A549 treated with CpdA at 1 μM for 4 hours (cell line): ENCODE measurements at places on chromosomes 1 and 21. TPM values are rescaled to one million over a fixed set of nuclear protein-coding genes. Genes with fewer than 3 reads are reported as not detected.

SYT2 gene
- total RNA-seq: 0.01 to 0.07 TPM (median 0.02 TPM) in 5 replicates

CRYBG2 gene
- 1.6 to 2.3 TPM (median 1.7 TPM) in 5 replicates for total RNA-seq

RIT1 gene
- 24.9 to 29.1 TPM (median 26.3 TPM) in 5 replicates for total RNA-seq

LAMB3 gene
- 20.1 to 24.5 TPM (median 21.1 TPM) in 5 replicates for total RNA-seq

RSPH1 gene
- total RNA-seq: 0.51 to 0.98 TPM (median 0.65 TPM) in 5 replicates

ADCY10 gene
- 0.07 to 0.20 TPM (median 0.08 TPM) in 3 of 5 replicates, not detected in the others for total RNA-seq

TRIM17 gene
- not detected in 5 replicates for total RNA-seq

UBXN10 gene
- not detected in 5 replicates for total RNA-seq

DAB1 gene
- total RNA-seq: not detected in 5 replicates

C1orf167 gene
- 0.08 TPM in 1 of 5 replicates, not detected in the others for total RNA-seq

CENPF gene
- 75.8 to 111 TPM (median 81.2 TPM) in 5 replicates for total RNA-seq

SPEN gene
- total RNA-seq: 37.9 to 39.8 TPM (median 39.2 TPM) in 5 replicates

OR2L13 gene
- total RNA-seq: not detected in 5 replicates

RAB42 gene
- total RNA-seq: 1.1 to 2.8 TPM (median 2.3 TPM) in 5 replicates

DSCAM gene
- not detected in 5 replicates for total RNA-seq

KLF17 gene
- total RNA-seq: 0.27 to 0.43 TPM (median 0.42 TPM) in 5 replicates

SLC37A1 gene
- 2.5 to 5.7 TPM (median 4.8 TPM) in 5 replicates for total RNA-seq

ORC1 gene
- 18.0 to 21.4 TPM (median 19.0 TPM) in 5 replicates for total RNA-seq

AHDC1 gene
- 11.8 to 17.4 TPM (median 16.8 TPM) in 5 replicates for total RNA-seq

CFHR4 gene
- total RNA-seq: not detected in 5 replicates

TTC24 gene
- total RNA-seq: not detected in 5 replicates

VCAM1 gene
- total RNA-seq: 0.06 to 0.08 TPM in 2 of 5 replicates, not detected in the others

APCS gene
- not detected in 5 replicates for total RNA-seq

AADACL3 gene
- total RNA-seq: not detected in 5 replicates

FCMR gene
- total RNA-seq: 3.9 to 6.6 TPM (median 3.9 TPM) in 5 replicates

INPP5B gene
- 4.7 to 6.2 TPM (median 5.0 TPM) in 5 replicates for total RNA-seq

TRPM2 gene
- 6.7 to 10.2 TPM (median 8.8 TPM) in 5 replicates for total RNA-seq

RIMS3 gene
- 0.48 to 0.99 TPM (median 0.88 TPM) in 5 replicates for total RNA-seq

CYP4A11 gene
- total RNA-seq: not detected in 5 replicates

PLA2G2C gene
- not detected in 5 replicates for total RNA-seq

TMEM269 gene
- total RNA-seq: 0.07 to 0.40 TPM (median 0.10 TPM) in 4 of 5 replicates, not detected in the other

DTL gene
- 19.2 to 25.0 TPM (median 22.7 TPM) in 5 replicates for total RNA-seq

SMCP gene
- total RNA-seq: not detected in 5 replicates

SH2D2A gene
- 3.6 to 5.2 TPM (median 4.1 TPM) in 5 replicates for total RNA-seq

ARHGEF11 gene
- total RNA-seq: 19.4 to 21.7 TPM (median 20.6 TPM) in 5 replicates

LGR6 gene
- total RNA-seq: 0.40 to 0.78 TPM (median 0.47 TPM) in 5 replicates

CNKSR1 gene
- total RNA-seq: 0.21 to 0.45 TPM (median 0.35 TPM) in 4 of 5 replicates, not detected in the other

KCNJ9 gene
- 0.06 TPM in 1 of 5 replicates, not detected in the others for total RNA-seq

KCNQ4 gene
- total RNA-seq: 0.14 to 0.39 TPM (median 0.25 TPM) in 5 replicates
